SHP77 (cell line): ENCODE measurements at places on chromosomes 7 and 10.
A peak's percentile ranks its signal among the peaks of the same experiment; 100 is the strongest.

GRCh38 chr10:76839276-76839675, 798.3 kb downstream of the KCNMA1 start:
- no peak for DNase-seq

DNA sequence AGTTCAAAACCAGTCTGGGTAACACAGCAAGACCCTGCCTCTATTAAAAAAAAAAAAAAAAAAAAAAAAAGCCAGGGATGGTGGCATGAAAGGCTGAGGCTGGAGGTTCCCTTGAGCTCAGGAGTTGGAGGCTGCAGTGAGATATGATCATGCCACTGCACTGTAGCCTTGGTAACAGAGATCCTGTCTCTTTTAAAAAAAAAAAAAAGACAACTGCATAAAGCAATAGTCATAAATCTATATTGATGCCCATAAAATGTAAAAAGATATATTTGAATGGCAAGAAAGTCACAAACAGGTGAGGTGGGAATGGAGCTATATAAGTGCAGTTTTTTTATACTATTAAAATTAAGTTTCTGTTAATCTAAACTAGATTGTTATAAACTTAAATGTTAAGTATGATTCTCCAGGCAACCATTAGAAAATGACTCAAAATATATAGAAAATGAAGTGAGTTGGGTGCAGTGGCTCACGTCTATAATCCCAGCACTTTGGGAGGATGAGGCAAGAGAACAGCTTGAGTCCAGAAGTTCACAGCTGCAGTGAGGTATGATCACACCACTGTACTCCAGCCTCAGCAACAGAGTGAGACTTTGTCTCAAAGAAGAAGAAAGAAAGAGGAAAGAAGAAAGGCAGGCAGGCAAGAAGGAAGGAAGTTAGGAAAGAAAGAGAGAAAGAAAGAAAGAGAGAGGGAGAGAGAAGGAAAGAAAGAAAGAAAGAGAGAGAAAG, 13.4 kb upstream of the HNRNPH3 start:
- DNase-seq: no peak

GRCh38 chr7:157991351-157991750, 596.3 kb downstream of the PTPRN2 start:
- no peak for DNase-seq

GRCh38 chr7:102044984-102045673, 227.7 kb downstream of the CUX1 start:
- DNase-seq: peak; percentile 55

- no peak for DNase-seq
Measured at GRCh38 chr7:148148456-148148855, 442.1 kb upstream of the C7orf33 start.

GRCh38 chr7:2353113-2353935, 1.3 kb upstream of the EIF3B start:
- DNase-seq: no peak

GRCh38 chr10:129491123-129491734, 24.2 kb downstream of the MGMT start:
- DNase-seq: no peak

GRCh38 chr10:11616021-11616420, 4.6 kb upstream of the USP6NL start:
- DNase-seq: no peak

DNA sequence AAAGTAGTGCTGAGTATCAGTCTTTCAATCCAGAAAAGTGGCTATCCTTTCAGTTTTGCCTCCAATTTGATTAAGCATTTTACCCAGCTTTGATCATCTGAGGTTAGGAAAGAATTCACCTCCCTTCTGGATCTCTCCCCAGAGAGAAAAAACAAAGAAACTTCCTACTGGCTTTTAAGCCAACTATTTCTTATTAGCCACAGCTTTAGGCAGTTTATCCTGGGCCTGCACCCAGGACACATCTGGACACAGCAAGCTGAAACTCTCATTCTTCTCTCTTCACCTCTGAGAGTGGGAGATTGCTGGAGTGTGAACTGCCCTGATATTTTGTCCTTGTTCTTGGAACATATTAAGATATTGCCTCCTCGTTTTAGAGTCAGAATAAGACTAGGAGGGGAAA, 43.5 kb upstream of the LSM8 start:
- no peak for DNase-seq

DNA sequence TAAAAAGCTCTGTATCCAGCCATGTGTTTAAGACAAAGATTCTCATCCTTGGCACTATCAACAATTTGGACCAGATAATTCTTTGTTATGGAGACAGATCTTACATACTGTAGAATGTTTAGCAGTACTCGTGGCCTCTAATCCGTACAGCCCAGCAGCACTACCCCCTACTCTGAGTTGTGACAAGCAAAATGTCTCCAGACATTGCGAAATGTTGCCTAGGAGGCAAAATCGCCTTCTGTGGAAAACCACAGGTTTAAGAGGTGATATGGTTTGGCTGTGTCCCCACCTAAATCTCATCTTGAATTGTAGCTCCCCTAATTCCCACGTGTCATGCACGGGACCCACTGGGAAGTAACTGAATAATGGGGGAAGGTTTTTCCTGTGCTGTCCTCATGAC, 186.7 kb downstream of the CHCHD3 start:
- DNase-seq: no peak

- no peak for DNase-seq
Measured at GRCh38 chr10:119341459-119342301, 134.3 kb downstream of the GRK5 start.

DNA sequence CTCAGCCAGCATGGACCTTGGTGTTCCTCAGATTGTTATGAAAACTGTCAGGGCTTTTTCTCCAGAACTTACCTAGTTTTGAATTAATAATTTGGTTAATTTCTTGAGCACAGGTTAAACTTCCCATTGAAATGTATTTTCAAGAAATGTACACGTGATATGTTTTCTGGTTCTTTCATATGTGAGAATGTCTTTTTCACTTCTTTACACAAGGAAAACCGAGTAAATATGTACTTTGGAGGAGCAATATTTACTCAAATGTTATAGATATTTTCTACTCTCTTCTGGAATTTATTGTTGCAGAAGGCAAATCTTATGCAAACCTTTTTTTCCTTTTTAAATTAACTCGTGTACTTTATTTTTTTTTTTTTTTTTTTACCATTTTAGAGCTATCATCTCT, 134.3 kb downstream of the AHR start:
- no peak for DNase-seq

GRCh38 chr10:20622531-20623211, 274.4 kb downstream of the NEBL start:
- no peak for DNase-seq

DNA sequence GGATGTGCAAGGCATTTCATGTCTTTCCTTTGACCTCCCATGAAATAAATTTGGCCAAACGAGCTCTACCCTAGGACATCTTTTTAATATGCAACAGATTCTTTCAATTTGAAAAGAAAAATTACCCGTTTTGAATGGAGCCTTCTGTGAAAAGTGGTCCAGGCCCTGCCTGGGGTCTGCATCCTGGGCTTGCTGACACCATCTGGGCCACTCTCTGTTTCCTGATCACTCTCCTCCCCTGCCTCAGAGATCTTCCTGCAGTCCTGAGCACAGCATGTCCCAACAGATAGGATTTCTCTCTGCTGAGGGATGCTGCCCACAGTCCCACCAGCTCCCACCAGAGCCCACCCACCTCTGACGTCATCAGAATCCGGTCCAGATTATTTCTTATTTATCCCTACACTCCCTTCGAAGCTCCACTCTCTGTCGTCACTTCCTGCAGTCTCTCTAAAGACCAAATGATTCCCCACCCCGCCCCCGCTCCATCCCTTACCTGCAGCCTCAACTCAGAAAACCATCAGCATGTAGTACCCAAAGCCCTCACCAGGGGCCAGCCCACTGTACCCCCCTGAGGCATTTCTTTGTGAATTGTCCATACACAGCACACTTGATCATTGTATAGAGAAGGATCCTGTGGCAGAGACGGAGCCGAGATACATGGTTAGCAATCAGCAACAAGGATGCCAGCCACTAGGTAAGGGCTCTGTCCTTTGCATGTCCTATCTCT, 192.1 kb upstream of the MGMT start:
- no peak for DNase-seq

DNA sequence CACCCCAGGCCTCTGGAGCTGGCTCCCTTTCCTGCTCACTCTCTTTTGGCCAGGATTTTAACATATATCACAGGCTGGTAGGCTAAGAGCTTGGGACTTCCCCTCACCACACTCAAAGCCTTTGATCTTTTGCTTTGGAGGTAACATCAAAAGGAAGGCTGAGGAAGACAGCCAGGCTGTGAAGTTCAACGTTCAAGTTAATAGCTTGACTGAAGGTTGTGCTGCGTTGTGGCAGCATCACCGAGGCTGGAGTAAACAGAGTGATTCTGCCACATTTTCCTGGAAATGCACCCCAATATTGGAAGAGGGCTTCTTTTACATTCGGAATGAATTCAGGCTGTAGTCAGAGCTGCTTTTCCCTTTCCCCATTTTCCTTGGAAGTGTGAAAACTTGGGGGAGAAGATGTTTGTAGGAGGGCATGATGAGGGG, 57.3 kb downstream of the TCF7L2 start:
- DNase-seq: no peak

DNA sequence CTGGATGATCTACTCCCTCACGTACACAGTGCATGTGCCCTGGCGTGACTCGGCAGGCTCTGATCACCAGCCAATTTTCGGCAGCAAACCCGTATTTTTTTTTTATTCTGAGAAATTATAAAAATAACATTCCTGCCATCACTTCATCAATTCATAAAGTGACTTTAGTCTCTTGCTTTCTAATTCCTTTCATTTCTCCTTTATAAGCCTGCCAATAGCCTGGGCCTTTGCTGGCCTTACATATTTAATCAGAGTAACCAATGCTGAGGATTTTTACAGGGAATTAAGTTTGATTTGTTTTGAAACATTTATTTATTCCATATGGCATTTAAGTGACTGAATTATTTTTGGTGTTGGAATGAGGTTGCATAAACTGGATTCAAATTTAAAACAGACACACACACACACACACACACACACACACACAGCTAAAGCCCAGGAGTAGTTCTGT, 140.8 kb downstream of the ETV1 start:
- DNase-seq: no peak

DNA sequence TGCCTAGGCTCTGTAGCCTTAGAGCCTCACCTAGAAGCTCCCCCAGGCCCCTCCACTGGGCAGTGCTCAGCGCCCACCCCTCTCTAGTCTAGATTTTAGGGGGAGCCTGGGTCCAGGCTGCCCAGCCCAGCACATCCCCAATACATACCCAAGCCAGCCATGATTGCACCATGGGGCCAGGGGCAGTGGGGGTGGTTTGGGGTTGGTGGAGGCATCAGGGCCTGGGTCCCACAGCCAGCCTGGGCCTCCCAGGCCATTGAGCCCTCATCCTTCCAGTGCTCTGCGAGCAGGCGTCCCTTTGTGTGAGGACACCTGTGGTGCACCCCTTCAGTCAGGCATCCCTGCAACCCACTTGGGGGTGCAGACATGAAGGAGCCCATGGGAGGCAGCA, 76.9 kb upstream of the RET start:
- DNase-seq: no peak

GRCh38 chr7:151051108-151051507, 2.8 kb downstream of the ASIC3 start:
- no peak for DNase-seq

DNA sequence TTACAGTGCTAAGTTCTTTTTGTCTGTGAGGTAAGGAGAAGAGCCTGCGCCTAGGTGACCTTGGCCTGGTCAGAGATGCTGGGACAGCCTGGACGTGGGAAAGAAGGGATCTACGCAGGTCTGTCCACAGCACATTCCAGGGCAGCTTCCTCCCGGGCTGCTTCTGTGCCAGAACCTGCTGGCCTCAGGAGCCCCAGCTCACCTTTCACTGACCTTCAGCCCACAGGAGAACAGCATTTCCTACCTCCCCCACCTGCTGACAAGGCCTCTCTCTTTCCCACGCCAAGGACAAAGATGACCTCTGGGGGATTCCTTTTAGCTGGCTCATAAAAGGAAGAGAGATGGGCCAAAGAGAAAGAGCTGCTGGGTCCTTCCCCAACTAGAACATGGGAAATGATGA, 260.6 kb downstream of the KCNMA1 start:
- DNase-seq: no peak

GRCh38 chr7:83038787-83039186, 123.9 kb downstream of the PCLO start:
- no peak for DNase-seq

GRCh38 chr7:30240106-30240800, 44.1 kb upstream of the ZNRF2 start:
- no peak for DNase-seq

- DNase-seq: peak; percentile 27
Measured at GRCh38 chr10:101292194-101293006, 61.6 kb upstream of the BTRC start.

- DNase-seq: no peak
Measured at GRCh38 chr10:60967854-60968484, 24.0 kb upstream of the RHOBTB1 start.

DNA sequence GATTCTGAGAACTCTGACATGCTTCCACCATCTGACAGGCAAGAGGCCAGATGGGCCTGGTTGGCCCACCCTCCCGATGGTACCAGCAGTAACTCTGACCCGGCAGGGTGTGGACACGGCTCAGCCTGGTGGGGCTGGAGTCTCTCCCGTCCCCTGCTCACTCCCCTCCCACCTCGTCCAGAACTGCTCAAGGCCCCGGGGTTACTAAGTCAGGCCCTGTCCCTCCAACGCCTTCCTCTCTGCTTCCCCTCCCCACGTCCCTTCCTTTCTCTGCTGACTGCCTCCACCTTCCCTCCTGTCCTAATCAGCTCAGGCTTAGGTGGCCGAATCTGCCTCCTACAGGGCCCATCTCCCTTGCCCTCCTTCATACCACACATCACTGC, 12.5 kb downstream of the CALML5 start:
- no peak for DNase-seq

DNA sequence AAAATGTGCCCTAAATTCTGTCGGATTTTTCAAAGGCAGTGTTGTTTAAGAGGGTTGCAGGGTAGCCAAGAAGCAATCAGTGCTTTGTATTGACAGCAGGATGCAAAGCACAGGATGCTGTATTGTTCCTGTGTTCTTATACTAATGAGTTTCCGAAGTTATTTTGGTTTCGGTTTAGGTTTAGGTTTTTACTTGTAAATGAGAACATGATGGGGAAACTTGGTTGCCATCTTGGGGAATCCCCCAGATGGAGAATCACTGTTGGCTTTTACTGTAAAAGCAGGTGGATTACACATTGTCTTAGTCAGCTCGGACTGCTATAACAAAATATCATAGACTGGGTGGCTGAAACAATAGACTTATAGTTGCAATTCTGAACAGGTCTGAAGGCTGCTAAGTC, 72.1 kb downstream of the INHBA start:
- no peak for DNase-seq

- no peak for DNase-seq
Measured at GRCh38 chr7:151168003-151168786, 701 bp upstream of the GBX1 start.

DNA sequence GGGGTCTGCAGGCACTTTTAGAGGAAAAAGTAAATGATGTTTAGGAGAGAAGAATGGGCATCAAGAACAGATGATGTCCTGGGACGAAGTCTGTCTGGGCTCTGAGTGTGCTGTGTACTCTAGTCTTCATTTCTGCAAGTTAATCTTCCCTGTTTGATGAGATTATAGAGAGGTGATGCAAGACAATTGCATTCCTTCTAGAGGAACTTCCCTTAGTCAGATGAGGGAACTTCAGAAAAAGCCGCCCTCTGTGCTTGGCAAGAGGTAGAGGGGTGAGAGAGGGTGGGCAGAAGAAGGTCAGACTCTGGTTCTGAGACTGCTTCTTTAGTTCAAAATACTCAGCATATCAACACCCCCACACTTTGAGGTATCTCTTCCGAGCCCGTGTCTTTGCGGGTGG, 797.9 kb downstream of the LRMDA start:
- DNase-seq: no peak

GRCh38 chr10:84244651-84245270, at the start of gene RGR:
Gene RGR, plus strand, starts transcription at chr10:84245053. Its CDS starts 38 bp downstream, at chr10:84245091.
- DNase-seq: no peak

GRCh38 chr10:118827466-118828155, 72.8 kb upstream of the CACUL1 start:
- DNase-seq: no peak
